Occipital lobe (tissue), 3 donors: ENCODE measurements at places on chromosomes 2 and 18.

GRCh38 chr18:33567705-33568104, 10.3 kb upstream of the ASXL3 start:
- DNase-seq = no peak

- no peak for DNase-seq
These were observed 46.4 kb downstream of the ADCY3 start for GRCh38 chr2:24873619-24874018.

GRCh38 chr18:35592298-35592697, 10.8 kb downstream of the GALNT1 start:
- DNase-seq = no peak

- DNase-seq = no peak
These were observed 65.8 kb upstream of the ZNF804A start for GRCh38 chr2:184532551-184532950.

- no peak for DNase-seq
These were observed 270.8 kb upstream of the DCC start for GRCh38 chr18:52069201-52069600.

DNA sequence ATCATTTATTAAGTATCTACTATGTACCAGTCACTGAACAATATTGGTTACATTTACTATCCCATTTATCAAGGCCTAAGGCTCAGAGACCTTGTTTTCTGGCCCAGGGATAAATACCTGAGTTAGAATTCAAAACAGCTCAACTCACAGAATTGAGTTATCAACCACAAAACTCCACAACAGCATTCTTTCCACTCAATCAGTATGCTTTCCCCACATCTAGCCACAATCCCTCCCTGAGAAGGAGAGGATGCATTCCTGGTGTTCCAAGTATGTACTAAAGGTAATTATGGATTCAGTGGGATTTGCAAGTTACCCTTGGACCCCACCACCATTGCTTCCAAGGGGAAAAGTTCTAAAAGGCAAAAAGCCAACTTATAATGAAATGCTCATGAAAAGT, 104.2 kb upstream of the PID1 start:
- DNase-seq = no peak

- no peak for DNase-seq
These were observed 24.4 kb downstream of the HK2 start for GRCh38 chr2:74858281-74858680.

DNA sequence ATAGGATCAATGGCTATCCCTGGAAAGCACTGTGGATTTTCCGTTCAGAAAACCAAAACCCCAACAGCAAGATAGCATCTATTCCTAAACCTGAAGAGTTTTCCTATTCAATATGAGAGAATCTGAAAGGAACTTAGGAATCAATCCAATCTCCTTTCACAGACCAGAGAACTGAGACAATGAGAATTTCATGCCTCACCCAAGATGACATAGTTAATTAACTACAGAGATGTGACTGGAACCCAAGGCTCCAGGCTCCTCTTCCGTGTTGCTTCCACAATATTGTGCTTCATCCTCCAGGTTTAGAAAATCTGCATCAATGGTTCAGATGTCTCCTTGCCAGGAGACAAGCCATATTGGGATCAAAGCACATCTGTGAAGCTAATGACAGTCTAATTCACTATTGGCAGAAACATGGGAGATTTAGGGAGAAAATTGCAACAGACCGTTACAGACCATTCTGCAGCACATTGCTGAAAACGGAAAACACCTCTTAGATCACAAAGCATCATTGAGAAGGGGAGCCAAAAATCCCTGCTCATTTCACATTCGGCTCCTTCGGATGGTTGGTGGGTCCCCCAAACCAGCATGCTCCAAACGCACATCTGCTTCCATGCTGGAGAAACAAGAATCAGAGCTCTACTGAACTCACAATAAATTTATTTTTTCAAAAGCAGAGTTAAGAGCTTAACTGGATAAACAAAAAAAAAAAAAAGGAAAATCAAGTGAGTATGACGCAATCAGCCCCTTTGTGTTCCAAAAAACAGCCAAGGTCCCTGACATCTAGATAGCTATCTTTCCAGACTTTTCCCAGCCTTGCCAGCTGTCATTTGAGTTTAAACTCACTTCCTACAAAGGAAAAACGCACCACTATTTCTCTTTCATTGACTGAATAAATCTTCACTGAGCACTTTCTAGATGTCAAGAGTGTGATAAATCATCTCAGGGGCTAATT, 290.3 kb downstream of the C1D start:
- DNase-seq = no peak

- DNase-seq = no peak
These were observed 265.0 kb downstream of the KCNJ3 start for GRCh38 chr2:154963511-154963910.

GRCh38 chr2:133411857-133412256, 156.4 kb downstream of the NCKAP5 start:
- DNase-seq = no peak

DNA sequence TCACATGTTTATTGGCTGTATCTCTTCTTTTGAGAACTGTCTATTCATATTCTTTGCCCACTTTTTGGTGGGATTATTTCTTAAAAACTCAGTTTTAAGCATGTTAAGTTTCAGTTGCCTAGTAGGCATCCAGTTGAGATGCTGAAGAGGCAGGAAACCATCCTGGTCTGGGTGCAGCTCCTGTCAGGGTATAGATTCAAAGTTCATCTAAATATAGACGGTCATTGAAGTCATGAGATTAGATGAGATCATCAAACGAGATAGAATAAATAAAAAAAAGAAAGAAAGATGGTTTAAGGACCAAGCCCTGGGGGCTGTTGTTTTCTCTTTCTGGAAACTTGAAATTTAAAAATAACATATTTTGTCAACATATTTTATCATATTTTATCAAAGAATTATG, 9.2 kb upstream of the DNAH7 start:
- DNase-seq = no peak

- no peak for DNase-seq
These were observed 34.5 kb upstream of the GRB14 start for GRCh38 chr2:164655750-164656149.

DNA sequence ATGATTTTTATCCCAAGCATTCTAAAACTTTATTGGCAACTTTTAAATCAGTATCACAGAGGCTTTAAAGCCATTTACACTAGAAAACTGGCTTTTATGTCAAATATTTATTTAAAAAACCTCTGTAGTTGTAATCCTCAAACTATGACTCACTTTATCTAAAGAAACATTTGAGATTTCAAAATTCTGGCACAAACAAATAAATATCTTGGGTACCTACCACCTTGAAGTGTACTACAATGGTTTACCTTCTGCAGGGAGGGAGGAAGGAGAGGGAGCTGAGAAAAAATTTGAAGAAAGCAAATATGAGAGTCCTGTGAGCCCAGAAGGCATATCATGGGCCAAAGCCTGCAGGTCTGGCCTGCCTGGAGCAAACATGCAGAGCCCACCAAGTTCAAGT, 155.6 kb downstream of the NCKAP5 start:
- DNase-seq = no peak

GRCh38 chr18:58496231-58496630, 132.7 kb downstream of the ALPK2 start:
- no peak for DNase-seq

- no peak for DNase-seq
These were observed 114.0 kb upstream of the GLS start for GRCh38 chr2:190766595-190766994.

- peak; percentile 47 for DNase-seq
These were observed 1.0 kb downstream of the AGAP1 start for GRCh38 chr2:235494716-235495372.

GRCh38 chr2:123912171-123912570, 112.9 kb upstream of the CNTNAP5 start:
- no peak for DNase-seq

DNA sequence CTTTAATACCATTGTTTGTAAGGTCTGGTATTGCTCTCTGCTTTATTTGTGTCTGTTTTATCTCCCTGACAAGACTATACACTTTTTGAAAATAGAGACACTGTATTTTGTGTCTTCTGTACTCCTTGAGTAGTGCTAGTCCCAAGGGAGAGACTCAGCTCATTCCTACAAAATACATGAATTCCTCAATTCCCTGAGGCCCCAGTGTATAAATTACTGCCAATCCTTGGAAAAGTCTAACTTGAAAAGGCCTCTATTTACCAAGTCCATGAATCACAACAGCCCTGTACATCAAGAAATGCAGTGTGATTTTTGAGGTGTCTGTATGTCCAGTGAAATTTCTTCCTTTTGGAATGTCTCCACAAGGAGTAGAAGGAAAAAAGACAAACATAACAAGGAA, 34.9 kb upstream of the NEDD4L start:
- DNase-seq = no peak

- no peak for DNase-seq
These were observed 43.6 kb downstream of the MC2R start for GRCh38 chr18:13871701-13872100.

DNA sequence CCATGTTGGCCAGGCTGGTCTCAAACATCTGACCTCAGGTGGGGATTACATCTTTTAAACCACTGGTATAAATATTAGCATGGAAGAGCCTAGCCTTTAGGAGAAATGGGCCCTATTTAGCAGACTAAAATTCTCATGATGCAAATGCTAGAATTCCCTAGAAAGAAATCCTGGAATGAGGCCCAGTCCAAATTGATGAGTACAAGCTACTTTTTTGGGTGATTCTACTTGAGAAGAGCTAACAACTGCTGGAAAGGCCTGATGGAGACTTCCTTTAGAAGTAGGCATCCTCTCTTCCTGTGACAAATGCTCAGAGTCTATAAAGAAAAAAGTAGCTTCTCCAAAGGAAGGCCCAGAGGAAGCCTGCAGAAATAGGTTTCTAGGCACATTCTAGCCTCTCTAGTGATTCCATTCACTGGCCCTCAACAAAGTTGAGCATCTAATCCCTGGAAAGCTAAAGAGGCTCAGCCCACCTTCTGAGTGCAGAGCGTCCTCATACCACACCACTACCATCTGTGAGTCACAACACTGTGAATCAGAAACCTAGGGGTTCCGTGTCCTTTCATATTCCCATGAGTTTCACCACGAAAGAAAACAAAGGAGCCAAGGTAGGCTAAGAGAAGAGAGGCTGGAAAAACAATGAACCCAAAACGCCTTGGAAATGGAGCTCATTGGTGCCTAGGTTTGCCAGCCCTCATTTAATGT, 183.1 kb downstream of the C1D start:
- no peak for DNase-seq

GRCh38 chr18:53991805-53992204, 232.7 kb downstream of the MBD2 start:
- DNase-seq = no peak

DNA sequence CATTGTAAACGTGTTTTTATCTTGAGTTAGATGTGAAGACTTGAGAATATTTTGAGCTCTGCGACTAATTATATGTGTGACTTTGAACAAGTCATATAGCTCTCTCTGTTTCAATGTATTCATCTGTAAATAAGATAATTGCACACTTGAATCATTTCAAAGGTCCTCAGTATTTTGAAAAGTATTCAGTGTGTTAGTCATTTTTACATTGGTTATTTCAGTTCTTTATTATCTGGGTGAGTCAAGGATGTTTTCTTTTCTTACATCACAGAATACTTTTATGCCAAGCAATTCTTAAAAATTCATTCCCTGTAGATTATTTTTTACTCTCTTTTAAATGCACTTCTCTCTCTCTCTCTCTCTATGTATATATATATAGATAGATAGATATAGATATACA, 1098.0 kb upstream of the ZEB2 start:
- no peak for DNase-seq

GRCh38 chr2:63740943-63741342, 100.8 kb upstream of the UGP2 start:
- no peak for DNase-seq

DNA sequence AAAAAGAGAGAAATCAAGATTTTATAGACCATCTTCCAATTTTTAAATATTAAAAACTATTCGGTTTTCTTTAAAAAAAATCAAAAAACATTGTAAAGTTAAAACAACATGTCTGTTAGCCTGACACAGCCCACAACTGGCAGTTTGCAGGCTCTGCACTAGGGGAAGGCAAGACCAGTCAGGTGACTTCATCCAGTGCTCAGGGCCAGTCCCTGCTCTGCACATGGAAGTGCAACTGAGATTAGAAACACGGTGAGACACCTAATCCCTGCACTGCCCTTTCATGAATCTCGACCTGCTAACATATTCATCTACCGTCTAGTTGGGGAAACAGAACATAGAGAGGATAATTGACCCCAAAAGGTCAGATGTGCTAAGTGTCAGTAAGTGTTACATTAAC, 135.2 kb downstream of the BARD1 start:
- DNase-seq = no peak

DNA sequence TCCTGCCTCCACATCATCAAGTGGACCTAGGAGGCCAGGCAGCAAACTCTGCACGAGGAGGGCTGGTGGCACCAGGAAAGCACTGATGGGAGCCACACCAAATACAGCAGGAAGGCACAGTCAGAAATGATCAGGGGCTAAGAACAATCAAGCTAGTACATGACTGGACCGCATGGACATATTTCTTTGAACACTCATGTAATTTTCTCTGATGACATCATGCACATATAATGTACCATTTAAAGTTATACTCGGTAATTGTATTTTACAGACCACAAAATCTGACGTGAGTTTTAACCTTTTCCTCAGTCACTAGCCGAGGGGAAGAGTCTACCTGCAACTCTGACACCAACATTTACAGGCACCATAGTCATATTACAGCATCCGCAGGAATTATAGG, 76.7 kb downstream of the XDH start:
- no peak for DNase-seq

DNA sequence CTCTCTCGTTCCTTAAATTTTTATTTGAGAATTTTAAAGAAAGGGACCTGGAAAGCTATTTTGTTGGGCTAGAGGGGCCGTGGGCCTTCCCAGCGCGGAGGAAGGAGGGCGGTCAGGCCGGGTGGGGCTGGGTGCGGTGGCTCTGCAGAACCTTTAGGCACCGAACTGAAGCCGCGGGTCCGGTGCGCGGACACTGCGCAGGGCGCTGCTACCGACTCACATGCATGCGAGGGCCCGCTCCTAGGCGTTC, 1.6 kb upstream of the TWIST2 start:
- DNase-seq = no peak

GRCh38 chr2:3403587-3404334, 24.3 kb downstream of the TRAPPC12 start:
- DNase-seq = no peak

GRCh38 chr18:48844271-48844670, 106.5 kb downstream of the SMAD7 start:
- no peak for DNase-seq

DNA sequence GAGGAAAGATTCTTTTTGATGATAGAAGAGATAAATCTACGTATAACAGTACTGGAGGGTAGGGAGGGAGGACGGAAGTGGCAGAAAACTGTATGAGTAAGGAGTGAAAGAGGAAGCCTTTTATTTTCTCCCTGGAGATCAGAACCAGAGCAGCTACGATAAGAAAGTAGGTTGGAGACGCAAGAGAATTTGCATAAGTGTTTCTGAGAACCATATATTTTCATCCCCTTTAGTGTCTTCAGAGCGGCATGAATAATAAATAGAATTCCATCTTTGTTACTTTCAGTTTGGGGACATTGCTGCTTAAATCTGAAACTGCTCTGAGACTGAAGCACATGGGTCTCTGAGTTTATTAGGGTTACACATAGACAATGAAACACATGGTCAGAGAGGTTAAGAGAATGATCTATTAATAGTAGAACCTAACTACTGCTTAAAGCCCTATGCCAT, 230.2 kb upstream of the TNP1 start:
- DNase-seq = no peak
